ENCODE measurements at places on chromosomes 3 and 15.

GRCh38 chr3:27452368-27453090 is 31.7 kb downstream of the SLC4A7 start:
- no peak for DNase-seq

- DNase-seq: no peak
These were observed 464.1 kb upstream of the TPRG1 start for GRCh38 chr3:188707381-188708288.

- DNase-seq: no peak
These were observed 601.0 kb downstream of the TUSC7 start for GRCh38 chr3:117310536-117310935.

DNA sequence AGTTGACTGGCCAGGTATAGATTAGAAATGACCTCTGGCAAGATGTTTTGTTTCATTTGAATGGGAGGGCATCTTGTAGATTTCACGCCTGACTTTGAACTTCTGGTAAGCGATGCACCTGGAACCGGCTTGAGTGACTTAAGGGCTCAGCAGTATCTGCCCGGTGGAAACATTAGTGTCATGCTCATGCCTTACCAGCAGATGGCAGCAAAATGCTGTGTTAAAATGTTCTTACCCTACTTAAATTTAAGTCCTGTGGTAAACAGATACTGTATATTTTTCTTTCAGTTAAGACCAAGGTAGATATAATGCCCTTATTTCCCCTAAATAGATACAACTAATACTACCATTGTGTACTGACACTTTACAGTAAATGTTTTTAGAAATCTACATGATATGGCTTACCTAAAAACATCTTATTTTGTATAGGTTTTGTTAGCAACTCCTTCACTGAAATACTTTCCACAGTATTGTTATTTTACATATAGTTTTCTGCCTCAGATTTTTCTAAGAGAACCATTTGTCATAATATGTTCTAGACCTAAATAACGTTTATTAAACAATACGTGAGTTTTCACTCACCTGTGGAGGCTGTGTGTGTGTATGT is 25.5 kb downstream of the ASB7 start:
- DNase-seq: peak; percentile 64

DNA sequence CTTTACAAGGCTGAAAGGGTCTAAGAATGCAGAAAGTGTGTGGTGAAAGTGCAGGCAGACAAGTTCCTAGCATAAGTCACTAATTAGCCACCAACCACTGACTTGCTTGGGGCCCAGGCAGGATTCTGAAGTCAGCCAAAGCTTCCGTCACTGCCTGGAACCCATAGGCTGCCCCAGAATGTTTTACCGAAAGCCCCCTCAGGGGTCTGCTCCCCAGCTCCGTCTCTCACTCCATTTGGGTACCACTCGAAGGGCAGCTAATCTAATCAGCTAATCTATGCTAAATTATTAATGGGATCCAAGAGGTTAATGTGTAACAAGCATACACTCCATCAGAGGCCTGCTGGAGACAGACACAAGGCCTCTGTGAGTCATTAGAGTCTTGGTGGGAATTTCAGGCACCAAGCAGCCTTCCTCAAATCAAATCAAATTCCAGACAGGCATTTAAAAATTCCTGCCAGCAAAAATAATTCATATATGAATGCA is 13.2 kb downstream of the ADAMTS9 start:
- DNase-seq: no peak

Data from GM13976 (cell line).